Dorsolateral prefrontal cortex (tissue), 122 donors: ENCODE measurements at places on chromosomes 2 and 18.

- DNase-seq = no peak
These were observed 134.4 kb downstream of the MBP start for GRCh38 chr18:76997951-76998808.

DNA sequence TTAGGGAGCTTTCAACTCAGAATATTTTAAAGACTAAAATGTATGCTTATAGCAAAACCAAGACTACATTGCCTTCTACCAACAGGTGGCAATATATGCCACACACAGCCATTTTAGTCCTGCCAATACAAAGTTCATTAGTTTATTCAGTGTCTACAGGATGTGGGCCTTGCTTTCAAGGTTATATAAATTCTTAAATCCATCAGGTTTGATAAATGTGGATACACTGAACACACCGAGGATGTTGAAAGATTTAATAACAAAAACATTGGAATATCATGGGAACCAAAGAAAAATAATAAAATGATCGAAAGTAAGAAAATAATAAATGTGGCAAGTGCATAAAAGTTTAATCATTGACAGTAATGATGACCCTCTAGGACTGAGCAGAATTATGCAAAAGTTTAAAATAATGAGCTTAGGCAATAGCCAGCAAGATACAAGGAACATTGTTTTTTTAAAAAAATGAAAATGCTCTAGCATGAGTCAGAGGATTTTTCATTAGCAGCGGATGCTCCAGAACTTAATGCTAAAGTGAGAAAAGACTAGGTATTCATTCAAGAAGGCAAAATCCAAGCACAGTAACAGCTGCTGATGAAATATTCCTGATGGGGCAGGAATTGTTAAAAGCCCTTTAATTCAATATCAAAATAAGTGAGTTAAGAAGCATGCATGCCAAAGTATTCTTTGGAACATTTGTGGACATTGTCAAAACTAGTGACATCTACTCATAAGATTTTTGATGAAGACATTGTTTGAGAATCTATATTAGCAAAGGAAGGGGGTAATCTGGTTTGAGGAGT is 14.2 kb downstream of the SCN9A start:
- no peak for DNase-seq

DNA sequence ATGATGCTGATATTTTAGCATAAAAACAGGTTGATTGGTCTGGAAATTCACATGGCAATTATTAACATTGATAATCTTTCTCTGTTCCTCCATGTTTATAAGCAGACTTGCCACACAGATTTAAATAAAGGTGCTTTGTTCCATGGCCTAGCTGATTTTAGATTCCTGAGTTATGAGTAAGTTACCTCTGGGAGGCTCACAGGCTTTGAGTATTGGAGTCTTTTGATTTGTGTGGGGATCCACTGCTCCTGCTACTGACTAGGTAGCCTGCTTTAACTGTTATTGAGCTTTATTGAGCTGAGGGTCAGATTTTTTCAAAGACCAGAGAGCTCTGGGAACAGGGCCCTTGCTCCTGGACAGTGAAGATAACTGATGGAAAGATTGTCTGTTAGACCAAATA is 166.1 kb downstream of the ANKRD30B start:
- no peak for DNase-seq

DNA sequence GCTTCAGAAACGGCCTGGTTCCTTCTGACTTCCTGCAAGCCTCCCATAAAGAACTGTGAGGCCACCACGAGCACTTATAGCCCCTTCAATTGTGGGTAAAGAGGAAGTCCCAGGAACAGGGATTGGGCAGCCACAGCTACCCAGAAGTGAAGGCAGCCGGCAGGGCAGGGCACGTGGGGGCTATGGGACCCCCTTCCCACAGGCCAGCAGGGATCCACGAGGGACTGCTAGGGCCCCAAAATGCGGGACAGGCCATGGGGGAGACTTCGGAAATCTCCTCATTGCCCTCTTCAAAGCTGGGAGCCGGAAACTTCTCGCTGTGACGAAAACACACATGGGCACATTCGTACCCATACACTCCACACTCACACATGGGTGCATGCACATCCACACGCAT is 196.1 kb upstream of the SALL3 start:
- DNase-seq = no peak

DNA sequence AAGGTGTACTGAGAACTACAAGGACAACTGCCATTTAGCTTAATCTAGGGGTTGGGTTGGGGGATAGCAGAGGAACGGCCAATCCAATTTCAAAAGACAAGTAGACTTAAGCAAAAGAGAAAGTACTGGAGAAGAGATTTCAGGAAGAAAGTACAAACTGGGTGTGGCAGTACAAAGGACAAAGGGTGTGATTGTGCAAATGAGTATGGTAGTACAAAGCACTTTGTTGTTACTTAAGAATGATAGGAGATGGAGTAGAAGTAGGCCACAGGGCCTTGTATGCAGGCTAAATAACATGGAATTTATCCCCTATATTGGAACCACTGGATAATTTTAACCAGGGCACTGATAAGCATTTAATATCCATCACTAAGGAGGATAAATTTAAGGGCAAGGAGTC is 4.7 kb upstream of the ORC2 start:
- DNase-seq = no peak
